ENCODE measurements at places on chromosomes 5 and 9.

DNA sequence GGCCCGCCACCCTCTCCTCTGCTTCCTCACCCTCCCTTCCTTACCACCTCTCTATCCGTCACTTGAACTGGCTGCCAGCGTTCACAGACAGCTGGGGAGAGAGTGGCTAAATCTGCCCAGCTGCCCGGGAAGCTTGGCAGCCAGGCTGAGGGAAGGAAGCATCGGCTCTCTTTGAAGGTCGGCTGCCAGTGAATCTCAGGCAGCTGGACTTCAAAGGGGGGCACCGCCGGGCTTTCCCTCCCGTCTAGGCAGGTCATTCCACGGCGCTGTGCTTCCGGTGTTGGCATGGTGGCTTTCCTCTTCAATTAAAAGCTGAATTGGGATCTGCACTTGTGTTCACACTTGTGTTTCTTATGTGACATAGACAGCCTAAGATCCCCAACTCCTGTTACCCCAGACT lies 174.0 kb downstream of the GDNF start:
- peak; percentile 86 for DNase-seq

- no peak for DNase-seq
These were observed 29.5 kb downstream of the AFAP1L1 start for GRCh38 chr5:149301049-149301743.

GRCh38 chr5:170787216-170787615 lies 3.7 kb downstream of the GABRP start:
- DNase-seq: no peak

GRCh38 chr9:129698254-129698757 lies 32.9 kb downstream of the PRRX2 start:
- DNase-seq: peak; percentile 47

DNA sequence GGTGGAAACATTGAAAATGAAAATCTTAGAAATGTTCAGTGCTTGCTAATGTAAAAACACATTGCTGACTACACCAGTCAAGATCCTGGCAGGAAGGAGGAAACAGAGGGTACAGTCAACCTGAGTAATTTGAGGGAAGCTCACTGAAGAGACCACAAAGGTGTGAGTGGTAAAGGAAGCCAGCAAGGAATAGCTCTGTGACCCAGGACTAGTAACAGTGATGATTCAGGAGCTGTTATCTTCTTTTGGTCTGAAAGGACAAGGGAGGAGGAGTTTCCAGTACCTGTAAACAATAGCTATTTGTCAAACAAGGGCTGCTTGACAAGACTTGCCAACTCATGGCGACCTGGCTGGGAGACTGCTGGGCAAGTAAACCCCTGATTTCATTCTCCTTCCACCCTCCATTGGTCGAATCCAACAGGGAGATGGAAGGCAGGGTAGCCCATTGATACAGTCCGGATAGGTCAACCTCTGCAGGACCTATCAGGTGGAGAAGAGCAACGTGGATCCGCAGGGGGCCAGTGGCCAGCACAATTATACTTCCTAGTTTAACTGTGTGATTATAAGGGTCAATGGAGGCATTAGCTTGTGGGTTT lies 68.1 kb downstream of the MAMDC2 start:
- no peak for DNase-seq

GRCh38 chr9:113393281-113393680 lies 7.8 kb downstream of the ALAD start:
- no peak for DNase-seq

- DNase-seq: no peak
These were observed 22.3 kb upstream of the TAL2 start for GRCh38 chr9:105639936-105640335.

DNA sequence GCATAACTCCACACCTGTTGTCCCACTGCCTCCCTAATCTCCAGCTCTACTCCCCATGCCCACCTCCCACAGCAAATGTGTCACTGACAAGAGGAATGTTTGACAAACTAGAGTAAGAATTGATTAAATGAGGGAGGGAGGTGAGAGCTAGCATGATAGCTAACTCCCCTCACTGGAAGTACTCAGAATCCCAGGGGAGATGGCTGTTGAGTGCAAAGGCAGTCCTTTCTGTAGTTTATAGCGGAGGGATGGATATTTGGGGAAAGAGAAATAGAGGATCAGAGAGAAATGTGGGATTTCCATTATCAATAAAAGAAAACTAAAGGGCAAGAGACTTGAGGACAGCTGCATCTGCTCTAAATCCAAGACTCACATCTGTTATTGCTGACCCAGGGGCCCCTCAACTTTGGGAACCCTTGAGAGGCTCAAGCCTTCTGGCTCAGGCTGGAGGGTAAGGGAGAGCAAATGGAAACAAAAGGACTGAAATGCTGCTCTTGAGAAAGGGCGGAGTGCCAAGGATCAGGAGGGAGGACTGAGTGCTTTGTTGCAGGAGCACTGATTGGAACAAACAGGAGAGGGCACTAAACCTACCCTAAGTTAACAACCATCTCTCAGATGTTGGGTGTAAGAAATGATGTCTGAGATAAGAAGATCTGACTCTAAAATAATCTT lies 372.1 kb downstream of the NTRK2 start:
- DNase-seq: no peak

DNA sequence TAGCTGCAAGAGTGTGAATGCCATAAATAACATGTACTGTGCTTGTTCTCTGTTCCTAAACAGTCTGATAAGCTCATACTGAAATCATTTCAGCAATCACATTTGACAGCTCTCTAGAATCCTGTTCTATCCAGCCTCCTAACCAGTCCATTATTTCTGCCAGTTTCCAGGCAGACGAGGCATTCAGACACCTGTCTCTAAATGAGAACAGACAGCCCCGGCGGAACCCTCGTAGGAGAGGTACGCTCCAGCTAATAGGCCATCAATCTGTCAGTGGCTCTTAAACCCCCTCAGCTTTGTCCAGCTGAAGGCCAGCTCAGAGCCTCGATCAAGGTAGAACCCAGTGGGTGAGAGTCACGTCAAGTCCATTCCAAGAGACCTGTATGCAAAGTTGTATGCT lies 272.3 kb downstream of the GLIS3 start:
- no peak for DNase-seq

DNA sequence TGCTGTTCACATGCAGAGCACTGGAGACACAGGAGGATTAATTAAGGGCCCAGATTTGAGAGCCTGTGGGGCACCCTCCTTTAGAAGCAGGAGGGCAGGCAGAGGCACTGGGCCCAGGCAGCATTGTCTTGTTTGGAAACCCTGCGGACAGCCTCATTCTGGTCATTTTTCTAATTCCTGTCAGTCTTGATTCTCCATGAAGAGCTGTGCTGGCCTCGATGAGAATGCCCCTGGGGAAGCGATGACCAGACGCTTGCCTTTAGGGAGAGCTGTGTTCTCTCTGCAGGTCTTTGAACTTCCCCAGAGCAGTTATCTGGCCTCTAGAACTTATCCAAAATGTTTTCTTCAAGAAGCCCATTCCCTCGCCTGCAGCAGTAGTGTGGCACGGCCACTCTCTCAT lies 117.8 kb upstream of the PTCH1 start:
- DNase-seq: no peak

DNA sequence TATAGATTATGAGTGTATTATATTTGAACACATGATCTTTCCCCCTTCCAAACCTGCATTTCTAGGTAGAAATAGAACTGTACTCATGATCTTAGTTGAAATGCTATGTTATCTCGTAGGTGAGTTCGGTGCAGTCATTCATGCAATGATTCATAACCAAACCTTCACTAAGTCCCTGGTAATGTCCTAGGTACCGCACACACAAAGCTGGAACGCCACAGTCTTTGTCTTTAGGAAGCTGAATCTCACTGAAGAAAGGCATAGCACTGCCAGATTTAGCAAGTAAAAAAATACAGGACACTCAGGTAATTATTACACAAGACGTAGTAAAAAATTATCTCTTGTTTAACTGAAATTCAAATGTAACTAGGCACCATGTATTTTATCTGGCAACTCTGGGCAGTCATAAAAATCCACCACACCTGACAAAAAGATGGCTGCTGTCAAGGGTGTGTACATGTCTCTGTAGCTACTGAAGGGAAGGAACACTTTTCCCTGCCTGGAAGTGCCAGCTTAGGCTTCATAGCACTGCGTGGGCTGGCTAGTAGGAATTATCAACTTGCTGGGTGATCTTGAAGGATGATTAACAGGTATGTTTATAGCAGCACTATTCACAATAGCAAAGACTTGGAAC lies 28.0 kb upstream of the TXN start:
- DNase-seq: no peak

GRCh38 chr5:53405396-53405795 lies 75.0 kb upstream of the FST start:
- no peak for DNase-seq

DNA sequence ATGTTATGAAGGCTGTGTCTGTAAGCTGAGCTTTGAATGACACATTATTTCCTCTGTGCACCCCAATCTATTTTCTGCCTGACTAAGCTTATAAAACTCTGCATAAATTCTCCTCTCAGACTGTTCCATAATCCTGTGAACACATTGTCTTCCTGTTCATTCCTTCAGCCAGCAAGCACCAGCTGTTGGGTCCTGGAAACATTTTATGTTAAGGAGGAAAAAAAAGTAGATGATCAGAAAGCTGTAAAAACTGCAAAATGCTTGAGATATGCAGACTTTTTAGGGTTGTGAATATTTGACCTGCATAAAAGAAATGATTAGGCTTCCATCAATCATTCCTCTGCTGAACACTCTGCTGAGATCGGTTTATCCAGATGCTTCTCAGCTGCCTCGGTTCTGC lies 1246.0 kb upstream of the DMAC1 start:
- no peak for DNase-seq

Data from femur (tissue), 1 donor.